CD14-positive monocyte (primary cell): ENCODE measurements at places on chromosomes 16 and 17. TPM values are rescaled to one million over a fixed set of nuclear protein-coding genes. Genes with fewer than 3 reads are reported as not detected.
A peak's percentile ranks its signal among the peaks of the same experiment; 100 is the strongest.

DNA sequence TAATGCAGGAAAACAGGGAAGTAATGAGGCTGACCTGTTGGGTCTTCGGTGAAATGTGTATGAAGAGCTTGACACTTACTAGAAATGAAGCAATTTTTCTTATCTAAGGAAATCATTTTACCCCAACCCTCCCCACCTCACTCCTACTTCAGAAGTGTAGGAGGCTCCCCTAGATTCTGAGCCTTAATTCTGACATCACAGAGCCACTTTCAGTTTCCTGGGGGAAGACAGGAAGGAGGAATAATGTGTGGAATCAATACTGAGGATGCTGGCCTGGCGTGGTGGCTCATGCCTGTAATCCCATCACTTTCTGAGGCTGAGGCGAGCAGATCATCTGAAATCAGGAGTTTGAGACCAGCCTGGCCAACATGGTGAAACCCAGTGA lies 20.3 kb downstream of the FBRS start:
- DNase-seq, result no peak

- DNase-seq, result no peak
Measured at GRCh38 chr17:76159157-76159556, 18.1 kb upstream of the FOXJ1 start.

DNA sequence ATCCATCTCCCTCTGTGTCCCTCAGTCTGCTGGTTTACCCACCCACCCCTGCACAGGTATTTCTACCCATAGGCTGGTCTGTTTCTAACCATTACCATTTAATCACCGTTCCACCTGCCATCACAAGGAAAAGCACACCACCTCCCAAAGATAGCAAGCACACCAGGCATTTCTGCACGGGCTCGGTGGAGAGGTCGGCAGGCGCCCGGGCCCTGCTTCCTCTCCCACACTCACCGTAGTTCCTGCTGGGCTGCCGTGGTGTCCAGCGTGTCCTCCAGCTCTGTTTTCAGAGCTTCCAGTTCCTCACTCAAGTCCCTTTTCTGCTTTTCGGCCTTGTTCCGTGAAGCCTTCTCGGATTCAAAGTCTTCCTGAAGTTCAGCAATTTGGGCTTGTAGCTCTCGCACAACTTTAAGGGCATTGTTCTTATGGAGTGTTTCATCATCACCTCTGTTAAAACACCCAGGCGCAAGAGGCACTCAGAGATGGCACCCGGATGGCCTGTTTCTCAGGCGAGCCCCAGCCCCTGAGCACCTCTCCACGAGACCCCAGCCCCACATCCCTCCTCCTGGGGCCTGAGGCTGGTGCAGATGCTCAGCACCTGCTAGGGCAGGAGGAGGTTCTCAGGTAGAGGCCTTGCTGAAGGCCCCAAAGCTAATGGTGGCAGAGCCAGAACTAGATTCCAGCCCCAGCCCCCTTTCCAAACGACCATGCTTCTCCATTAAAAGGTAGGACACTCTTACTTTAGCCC lies 69.0 kb downstream of the NDEL1 start:
- no peak for DNase-seq

GRCh38 chr17:80030730-80031410 lies 4.8 kb downstream of the TBC1D16 start:
- no peak for DNase-seq

- no peak for DNase-seq
Measured at GRCh38 chr17:64378890-64379354, 11.7 kb downstream of the PECAM1 start.

DNA sequence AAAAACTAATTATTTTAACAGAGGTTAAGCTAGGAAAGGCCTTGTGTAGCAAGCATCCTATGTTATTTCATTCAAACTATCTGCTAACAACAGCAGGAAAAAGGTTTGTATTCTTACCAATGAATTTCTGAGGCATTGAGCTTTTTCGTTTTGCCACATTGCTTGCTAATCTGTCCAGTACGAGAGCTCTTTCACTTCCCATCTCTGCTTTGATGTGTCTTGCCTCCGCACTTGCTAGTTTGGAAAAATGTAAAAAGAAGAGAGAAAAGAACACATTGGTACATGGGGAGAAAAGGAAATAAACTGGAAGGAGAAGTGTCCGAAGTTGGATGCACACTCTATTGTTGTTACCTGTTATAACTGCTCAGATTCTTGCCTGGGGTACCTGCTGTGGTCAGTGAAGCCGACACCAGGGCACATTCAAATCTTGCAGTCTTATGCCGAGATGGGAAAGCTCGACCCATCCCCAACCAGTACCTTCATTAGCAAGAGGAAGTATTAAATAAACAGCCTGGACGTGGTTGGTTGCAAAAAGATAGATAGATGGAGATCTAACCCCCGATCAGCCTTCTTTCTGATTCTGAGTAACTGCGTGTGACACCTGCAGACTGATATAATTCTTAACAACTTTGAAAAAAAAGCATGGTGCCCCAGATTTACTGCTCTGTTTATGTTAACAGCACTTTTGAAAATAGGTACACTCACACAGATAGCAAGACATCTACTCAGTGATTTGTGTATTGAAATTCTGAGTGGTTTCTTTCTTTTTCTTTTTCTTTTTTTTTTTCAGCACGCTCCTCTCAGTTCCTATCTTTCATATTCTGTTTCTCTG lies 40.0 kb downstream of the GRB7 start:
- no peak for DNase-seq

- no peak for DNase-seq
Measured at GRCh38 chr16:66842765-66843164, 1.4 kb upstream of the CA7 start.

DNA sequence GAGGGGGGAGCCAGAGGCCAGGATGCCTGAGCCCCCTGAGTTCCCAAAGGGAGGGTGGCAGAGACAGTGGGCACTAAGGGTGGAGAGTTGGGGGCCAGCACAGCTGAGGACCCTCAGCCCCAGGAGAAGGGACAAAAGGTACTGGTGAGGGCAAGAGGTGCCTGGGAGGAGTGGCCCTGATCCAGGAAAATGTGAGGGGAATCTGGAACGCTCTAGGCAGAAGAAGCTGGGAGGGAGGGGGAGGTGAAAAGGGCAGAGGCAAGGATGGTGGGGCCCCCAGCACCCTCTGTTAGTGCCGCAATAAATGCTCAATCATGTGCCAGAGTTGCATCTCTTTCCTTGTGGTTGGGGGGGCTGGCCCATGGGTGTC lies 1.1 kb downstream of the TCAP start:
- no peak for DNase-seq

GRCh38 chr17:17189559-17189958 lies 16.6 kb downstream of the PLD6 start:
- DNase-seq, result no peak

DNA sequence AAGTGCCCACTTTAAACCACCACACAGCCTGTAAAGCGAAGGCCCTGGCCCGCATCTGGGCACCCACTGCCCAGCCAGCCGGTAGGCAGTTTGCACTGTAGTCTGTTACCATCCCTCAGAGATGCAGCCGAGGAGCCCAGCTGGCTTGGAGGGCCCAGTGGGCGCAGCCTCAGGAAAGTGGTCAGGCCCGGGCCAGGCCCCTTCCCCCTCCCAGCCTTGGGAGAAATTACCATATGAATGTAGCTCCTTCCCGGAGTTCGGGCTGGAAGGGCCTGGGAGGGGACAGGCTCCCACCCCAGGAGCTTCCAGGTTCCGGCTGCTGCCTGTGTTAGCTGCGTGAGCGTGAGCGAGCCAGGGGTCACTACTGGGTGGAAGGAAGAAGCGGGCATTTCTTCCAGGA lies 325.4 kb downstream of the SEC14L1 start:
- DNase-seq, result no peak

GRCh38 chr16:67931712-67932461 lies at the start of gene CTRL:
Gene CTRL (minus strand): TSS chr16:67931862. CDS start chr16:67931852, 10 bp downstream.
- no peak for DNase-seq

- no peak for DNase-seq
Measured at GRCh38 chr16:12170103-12171040, 193.8 kb downstream of the SNX29 start.

- DNase-seq, result no peak
Measured at GRCh38 chr16:27993587-27993986, 69.9 kb downstream of the GSG1L start.

- DNase-seq, result no peak
Measured at GRCh38 chr17:81003711-81004475, 12.3 kb downstream of the CHMP6 start.

DNA sequence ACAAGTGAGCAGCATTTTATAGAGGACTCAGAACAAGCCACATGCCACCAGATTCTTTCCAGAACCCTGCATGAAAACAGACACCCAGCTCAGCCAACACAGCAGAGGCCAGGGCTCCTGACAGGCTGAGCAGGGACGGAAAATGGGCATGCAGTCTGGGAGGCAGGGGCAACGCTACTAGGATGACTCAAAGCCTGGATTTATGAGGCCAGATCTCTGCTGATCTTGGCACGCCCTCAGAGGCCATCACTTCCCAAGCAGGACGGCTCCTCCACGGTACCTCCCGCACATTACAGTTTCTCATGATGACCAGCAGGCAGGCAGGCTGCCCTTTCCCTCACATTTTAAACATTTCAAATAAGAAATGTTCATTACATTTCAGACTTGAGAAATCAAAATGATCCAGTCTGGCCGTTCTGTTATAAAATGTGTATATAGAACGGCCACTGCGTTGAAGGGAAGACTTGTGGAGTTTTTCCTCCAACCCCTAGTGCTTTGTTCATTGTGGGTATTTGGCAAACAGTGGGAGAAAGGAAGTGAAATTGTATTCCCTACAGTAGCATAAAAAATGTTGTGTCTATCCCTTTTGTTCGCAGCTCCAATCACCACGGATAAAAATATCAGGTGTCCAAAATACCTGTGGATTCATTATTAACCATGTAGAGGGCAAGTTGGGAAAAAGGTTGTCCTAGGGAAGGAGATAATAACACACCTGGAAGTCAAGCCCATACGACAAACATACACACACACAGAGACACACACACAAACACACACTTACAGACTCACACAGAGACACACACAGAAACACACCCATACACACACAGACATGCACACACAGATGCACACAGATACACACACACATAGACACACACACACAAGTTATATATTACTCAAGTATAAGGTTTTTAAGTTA lies 64.8 kb upstream of the ADAMTS18 start:
- DNase-seq, result no peak

- DNase-seq, result no peak
Measured at GRCh38 chr16:15658149-15658548, 8.1 kb downstream of the NDE1 start.

GRCh38 chr17:82281076-82281475 lies 7.6 kb upstream of the CSNK1D start:
- DNase-seq, result no peak

DNA sequence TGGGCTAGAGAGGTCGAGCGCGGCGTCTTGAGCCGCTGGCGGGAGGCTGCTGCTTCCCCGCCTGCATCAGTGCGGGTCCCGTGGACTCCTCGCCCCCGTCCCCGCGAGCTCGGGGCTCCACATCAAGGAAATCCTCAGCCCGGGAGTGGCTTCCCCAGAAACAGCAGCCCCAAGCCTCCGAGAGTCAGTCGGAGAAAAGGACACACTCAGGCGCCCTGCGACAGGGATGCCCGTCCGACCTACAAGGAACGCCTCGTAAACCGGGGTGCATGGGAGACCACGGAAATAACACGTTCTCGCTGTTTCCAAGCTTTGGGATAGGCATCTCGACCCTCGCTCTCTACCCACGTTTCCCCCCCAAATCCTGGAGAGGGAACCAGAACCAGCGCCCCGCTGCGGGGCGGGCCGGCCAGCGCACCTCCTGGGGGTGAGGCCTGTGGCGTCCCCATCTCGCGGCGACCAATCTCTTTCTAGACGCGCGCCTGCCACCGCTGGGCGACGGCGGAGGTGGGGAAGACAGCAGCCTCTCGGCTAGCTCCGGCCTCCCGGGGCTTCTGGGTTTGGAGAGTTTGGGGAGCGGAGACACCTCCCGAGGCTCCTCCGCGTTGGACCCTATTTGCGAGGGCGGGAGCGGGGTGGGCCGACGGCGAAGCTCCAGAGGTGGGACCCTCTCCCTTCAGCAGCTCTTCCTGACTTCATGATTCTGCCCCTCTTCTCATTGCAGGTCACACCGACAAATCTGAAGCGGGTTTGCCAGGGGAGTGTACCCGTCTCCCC lies 759 bp upstream of the TP53I13 start:
- DNase-seq, result peak; percentile 46

DNA sequence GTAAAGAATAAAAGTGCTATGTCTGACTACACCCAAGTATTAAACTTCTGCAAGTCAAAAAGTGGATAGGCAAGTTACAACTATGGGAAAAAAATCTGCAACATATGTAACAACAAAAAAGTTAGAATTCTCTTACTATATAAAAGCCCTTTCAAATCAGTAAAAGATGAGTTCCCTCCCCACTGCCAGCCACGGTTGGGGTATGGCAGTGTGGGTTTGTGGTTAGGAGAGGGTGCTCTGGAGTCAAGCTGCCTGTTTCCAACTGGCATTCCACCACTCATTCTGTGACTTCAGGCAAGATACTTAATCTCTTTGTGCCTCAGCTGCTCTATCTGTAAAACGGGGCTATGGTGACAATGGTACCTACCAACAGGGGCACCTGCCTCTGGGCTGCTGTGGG lies 26.6 kb upstream of the MFSD6L start:
- no peak for DNase-seq

DNA sequence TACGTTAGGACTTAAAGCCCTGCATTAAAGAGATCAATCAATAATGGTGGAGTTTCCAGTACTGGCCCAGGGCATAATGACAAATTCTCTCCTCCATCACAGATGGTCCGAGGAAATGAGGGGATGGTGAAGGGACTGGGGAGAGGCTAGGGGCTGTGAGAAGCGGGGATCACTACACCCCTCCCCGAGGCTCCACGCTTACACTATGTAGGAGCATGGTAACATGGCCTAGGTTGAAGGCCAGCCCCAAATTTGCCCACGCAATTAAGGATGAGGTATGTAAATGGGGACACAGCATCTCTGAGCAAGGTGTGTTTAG lies 8.0 kb upstream of the AKTIP start:
- no peak for DNase-seq

- DNase-seq, result no peak
Measured at GRCh38 chr16:4544473-4544872, 5.9 kb upstream of the CDIP1 start.

- no peak for DNase-seq
Measured at GRCh38 chr17:48578616-48579470, 693 bp upstream of the HOXB4 start.

DNA sequence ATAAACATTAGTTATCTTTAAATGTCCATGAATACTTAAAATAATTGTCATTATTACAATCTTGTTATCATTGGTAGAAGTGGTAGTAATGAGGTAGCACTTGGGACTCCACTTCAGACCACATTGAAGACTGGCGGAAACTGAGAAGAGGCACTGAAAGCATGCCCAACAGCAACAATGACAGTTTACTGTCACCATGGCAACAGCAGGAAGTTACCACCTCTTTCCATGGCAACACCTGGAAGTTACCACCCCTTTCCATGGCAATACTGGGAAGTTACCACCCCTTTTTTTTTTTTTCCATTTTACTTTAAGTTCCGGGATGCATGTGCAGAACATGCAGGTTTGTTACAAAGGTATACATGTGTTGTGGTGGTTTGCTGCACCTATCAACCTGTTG lies 494.9 kb upstream of the RBFOX1 start:
- DNase-seq, result no peak

Gene ALDOC
- 10.6 TPM for polyA plus RNA-seq

Gene LITAFD
- polyA plus RNA-seq, result not detected in 2 replicates

Gene CALB2
- not detected in 2 replicates for polyA plus RNA-seq

Gene ABHD15
- polyA plus RNA-seq, result 3.6 TPM

Gene ACAP1
- polyA plus RNA-seq, result 38.4 and 68.5 TPM in 2 replicates

Gene AURKB
- 4.0 and 4.2 TPM in 2 replicates for polyA plus RNA-seq

Gene PRRT2
- not detected for polyA plus RNA-seq

Gene CTU2
- 10.3 and 22.9 TPM in 2 replicates for polyA plus RNA-seq

Gene TMIGD1
- not detected in 2 replicates for polyA plus RNA-seq

Gene MARVELD3
- polyA plus RNA-seq, result not detected in 2 replicates

Gene PLCG2
- polyA plus RNA-seq, result 35.5 TPM

Gene EVPLL
- not detected for polyA plus RNA-seq

Gene KRT222
- polyA plus RNA-seq, result not detected

Gene ABCA6
- polyA plus RNA-seq, result 0.93 TPM

Gene DPEP3
- polyA plus RNA-seq, result 1.3 and 1.8 TPM in 2 replicates

Gene CDH3
- not detected for polyA plus RNA-seq

Gene ABCC3
- polyA plus RNA-seq, result 11.4 TPM
